ENCODE measurements at places on chromosomes 5 and 9.

- no peak for DNase-seq
Observed at GRCh38 chr5:118440496-118440895, 547.9 kb downstream of the DTWD2 start.

DNA sequence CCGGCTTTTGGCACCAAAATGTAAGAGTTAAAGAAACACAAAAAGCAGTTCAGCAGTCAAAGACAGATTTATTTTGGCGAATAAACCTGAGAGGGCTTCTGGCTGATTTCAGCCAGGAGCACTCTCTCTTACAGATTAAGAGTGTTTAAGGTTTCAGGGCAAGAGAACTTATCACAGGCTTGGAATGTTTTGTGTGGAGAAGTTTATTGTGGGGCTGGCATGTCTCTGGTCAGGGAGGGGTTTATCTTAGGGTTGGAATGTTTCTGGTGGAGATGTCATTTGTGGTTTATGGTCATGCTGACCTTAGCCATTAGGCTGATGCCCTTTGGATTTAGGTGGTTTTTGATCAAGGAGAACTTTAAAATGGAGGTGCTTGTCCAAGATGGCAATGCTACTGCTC lies 622.3 kb upstream of the PTPRD start:
- no peak for DNase-seq

- no peak for DNase-seq
Observed at GRCh38 chr5:141872496-141873356, 5.5 kb downstream of the PCDH1 start.

DNA sequence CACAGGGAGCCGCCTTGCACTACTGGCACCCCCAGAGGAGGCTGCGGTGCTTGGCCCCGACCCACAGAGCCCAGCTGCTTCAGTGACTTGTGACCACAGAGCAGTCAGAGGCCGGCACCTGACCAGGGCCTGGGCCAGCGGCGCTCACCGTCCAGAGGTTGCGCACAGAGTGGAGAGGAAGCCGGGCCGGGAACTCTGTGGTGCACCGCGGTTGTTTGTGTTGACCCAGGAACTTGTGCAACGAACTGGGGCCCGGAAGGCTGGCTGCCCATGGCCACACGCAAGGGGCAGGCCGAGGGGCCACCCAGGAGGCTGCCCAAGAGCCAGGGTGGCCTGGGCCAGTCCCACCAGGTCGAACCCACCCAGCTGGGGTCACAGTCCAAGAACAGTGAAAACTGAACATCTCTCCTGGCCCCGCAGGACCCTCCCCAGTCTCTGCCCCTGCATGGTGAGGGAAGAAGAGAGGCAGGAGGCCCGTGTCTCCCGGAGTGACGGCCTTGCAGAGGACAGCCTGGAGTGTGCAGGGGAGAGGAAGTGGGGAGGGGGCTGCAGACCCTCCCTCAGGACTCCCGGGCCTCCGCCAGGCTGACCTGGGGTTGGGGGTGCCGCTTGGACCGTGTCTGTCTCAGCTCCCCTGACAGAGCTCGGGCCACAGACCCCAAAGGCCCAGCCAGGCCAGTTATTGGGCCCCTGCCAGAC lies 42.8 kb upstream of the EGFL7 start:
- no peak for DNase-seq

DNA sequence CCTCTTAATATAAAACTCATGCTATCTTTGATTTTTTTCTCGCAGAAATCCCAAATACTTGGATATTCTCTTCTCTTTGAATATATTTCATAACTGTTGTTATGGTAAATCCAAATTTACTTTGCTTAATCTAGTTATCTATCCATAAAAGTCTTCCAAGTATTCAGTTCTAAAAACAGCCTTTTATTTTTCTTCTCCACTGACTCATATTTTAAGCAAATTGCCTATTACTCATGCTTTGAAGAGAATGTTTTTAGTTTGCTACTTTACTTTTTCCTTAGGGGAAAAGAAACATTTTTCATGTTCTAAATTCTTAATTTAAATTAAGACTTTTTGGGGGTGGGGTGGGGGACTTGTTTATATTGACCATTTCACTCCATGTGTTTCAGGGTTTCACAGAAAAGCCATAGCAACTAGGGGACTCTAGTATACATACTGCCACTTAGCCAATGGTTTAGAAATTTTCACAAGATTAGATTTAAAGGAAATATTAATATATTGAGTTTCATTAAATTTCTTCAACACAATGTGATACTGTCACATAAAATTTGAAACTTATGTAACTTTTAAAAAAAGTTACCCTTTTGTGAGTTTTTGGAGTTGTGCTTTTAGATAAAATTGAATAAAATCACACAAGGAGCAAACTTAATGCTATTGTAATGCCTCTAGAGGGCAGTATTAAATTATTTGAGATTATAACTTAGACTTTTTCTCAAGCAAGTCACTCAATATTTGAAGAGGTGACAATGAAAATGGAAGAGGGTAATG lies 545.8 kb upstream of the ARRDC3 start:
- peak; percentile 6 for DNase-seq

- DNase-seq: no peak
Observed at GRCh38 chr5:73426034-73426433, 22.5 kb downstream of the FOXD1 start.

- DNase-seq: no peak
Observed at GRCh38 chr9:94922691-94923107, 196.2 kb downstream of the AOPEP start.

DNA sequence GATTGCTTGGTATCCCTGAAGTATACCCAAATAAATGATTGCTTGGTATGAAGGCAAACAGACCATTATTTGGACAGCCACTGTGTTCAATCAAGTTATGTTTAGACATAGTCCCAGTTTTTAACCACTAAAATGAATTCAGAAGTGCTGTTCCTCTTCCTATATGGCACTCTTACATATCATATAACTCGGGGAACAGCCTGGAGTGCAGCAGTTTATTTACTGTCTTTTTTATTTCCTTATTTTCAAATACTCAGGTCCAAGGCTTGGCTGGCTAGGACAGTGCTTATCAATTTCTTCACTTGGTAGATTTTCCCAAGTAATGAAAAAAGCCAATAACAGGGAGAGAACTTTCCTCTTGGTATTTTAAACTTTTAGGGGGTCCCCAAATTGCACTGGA lies 58.6 kb upstream of the CCDC112 start:
- no peak for DNase-seq

GRCh38 chr5:2182020-2182419 lies 299.3 kb upstream of the IRX4 start:
- DNase-seq: no peak

DNA sequence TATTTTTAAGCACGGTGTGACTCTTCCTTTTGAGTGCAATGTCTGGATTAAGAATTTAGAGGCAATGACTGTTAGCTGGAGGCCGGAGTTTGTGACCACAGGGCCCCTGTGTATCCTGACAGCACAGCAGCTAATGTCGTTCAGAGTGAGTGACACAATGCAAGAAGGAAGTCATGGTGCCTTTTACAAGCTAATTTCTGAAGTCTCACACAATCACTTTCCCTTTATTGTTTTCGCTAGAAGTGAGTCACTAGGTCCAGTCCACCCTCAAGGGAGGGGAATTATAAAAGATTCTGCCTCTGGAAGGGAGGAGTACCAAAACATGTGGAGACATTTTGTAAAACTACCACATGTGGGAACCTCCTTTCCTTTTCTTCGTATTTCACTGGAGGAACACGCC lies 185.5 kb upstream of the FGF10 start:
- no peak for DNase-seq

DNA sequence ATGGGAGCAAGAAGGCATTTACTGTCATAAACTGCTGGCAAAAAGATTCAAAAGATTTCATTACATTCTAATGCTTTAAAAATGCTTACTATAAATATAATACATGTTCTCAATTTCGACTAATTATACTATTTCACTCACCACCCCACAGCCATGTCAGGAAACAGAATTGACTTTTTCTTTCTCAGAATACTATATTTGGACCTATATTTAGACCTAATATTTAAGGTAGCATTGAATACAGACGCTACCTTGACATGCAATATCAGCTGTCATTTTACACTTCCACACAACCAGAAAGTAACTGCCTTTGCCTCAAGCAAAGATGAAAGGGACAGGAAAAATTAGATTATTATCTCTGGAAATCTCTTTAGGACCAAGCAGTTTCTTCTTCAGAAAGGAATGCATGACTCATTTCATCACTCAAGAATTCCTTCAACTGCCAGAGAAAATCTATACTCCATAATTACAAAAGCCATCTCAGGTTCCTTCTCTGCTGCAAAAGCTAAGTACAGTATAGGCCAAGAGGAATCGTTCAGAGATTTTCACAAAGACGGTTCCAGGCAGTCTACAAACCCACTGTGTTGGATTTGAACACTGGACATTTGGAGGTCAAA lies 11.8 kb upstream of the UBE2QL1 start:
- no peak for DNase-seq

GRCh38 chr5:157047898-157048297 lies 11.0 kb downstream of the HAVCR1 start:
- DNase-seq: no peak

DNA sequence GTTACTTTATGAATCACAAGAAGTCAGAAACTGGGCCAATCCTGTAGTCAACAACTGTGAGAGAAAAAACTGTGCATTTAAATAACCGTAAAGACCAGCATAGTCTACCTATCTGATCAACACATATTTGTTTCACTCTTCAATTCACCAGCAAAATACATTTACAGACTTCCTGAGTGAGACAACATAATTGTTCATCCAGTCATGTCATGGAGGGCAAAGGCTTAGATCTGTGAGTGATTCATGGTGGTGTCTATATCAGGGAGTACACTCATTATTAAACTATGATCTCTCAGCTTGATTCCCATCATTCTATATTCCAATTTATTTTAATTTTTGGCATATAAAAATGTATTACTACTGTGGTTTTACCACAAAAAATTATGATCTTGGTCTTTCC lies 694.6 kb downstream of the DNAH5 start:
- DNase-seq: no peak

GRCh38 chr5:59218424-59219045 lies 635.7 kb downstream of the RAB3C start:
- no peak for DNase-seq

DNA sequence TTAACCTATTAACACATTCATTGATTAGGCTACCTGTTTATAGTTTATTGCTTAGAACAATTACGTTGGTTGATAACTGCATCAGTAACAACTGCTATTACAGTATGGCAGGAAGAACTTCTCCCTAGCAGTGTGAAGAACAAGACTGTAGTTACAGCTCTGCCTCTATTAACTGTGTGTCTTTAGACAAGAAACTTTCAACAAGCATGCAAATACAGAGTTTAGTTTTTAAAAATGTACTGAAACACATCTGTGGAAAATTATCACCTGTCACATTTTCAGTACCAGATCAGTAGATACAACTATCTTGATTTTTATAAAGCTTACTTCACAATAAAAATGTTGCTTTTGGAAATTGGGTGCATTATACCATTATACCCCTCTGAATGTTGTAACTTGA lies 22.2 kb downstream of the ELL2 start:
- DNase-seq: no peak

GRCh38 chr5:10860645-10861422 lies 99.8 kb upstream of the DAP start:
- DNase-seq: peak; percentile 45

- no peak for DNase-seq
Observed at GRCh38 chr9:107155244-107155817, 127.7 kb upstream of the RAD23B start.

DNA sequence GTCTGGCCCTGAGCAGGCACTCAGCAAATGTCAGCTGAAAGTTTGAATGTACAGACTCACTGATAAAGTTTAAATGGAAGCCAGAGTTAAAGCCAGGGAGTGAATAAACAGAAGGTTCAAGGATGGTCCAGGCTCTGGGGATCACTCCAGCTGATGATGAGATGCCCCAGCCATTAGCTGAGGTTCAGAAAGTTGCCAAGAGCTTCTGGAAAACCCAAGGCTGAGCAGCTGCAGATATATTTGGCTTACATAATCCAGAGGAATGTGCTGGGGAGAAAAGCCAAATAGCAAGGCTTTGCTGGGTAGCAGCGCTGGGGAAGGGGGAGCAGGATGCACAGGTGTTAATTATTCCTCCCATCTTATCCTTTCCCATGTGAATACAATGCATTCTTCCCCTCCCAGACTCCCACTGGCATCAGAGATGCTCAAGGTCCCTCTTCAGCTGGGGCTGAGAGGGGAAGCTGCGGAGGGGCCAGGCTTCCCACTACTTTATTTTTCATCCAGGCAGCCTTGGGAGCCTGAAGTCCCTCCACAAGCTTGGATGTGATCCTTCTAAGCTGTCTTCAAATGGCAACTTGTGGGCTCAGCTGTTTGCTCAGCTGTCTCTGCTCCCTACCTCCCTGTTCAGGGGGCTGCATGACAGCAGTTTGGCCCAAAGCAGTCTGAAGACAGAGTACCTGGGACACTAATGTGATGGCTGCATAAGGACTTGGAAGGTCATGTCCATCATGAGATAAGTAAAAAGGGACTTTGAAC lies 341.2 kb downstream of the TRIM32 start:
- DNase-seq: no peak

DNA sequence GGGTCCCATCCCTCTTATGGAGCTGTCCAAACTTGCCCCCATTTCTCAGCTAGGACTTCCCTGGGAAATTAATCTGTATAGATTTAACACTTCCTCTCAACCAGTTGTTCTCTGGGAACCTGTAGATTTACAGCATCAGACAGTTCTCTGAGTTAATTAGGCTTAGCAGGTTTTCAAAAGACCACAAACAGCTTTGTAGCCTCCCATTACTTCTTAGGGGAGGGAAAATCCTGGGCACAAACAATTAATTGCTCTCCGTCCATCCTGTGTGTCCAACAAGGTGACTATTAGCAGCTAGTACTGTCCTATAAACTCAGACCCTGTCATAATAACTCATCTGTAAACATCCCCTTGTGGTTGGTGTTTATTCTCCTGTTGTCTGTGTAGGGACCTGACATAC lies 197.9 kb downstream of the GOLPH3 start:
- no peak for DNase-seq

DNA sequence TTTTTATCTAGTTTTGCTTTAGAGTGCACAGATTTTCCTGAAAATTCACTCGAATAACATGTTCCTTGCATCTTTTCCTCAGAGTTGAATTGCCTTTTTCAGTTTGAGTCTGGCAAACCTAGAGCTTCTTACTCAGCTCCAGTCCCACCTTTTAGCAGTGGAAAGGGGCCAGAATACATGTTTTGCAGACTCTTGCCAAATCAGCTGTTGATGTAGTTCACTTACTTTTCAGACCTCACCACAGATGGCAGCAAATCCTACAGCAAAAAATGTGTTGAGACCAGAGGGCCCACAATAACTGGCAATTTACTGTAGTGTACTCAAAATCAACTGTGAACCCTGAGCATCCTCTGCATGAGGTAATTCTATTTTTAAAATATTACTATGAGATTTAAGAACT lies 545.2 kb upstream of the ACO1 start:
- DNase-seq: peak; percentile 32

DNA sequence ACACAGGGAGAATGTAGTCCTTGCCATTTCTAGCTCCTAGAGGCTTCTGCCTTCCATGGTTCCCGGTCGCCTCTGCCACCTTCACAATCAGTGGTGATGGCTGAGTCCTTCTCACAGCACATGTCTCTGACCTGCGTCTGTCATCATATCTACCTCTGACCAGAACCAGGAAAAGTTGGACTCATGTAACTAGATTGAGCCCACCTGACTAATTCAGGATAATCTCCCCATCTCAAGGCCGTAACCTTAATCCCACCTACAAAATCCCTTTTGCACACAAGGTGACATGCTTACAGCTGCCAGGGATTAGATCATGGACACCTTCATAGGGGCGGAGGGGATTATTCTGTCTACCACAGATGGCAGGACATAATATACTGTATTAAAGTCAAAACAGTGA lies 375.6 kb downstream of the ICE1 start:
- DNase-seq: no peak
